ENCODE measurements at places on chromosomes 12 and 14. TPM values are rescaled to one million over a fixed set of nuclear protein-coding genes. Genes with fewer than 3 reads are reported as not detected.

- DNase-seq, result no peak
Observed at GRCh38 chr12:130764073-130764472, 48.0 kb upstream of the RIMBP2 start.

DNA sequence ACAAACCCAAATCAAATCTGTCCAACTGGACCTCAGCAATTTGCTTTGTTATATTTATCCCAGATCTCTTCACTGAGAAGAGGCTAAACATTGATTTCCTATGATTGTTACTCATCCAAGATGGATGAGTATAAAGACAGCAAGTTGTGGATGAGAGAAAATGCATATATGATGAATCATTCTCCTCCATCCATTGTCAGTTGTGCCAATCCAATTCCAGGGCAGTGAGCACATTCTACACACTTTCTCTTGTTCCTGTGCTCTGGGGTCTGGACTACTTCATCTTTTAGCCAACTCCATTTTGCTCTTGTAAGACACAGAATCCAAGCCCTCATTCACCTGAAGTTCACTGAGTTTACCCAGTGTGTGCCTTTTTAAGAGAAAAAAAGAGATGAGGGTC is 105.7 kb downstream of the GCH1 start:
- no peak for DNase-seq

DNA sequence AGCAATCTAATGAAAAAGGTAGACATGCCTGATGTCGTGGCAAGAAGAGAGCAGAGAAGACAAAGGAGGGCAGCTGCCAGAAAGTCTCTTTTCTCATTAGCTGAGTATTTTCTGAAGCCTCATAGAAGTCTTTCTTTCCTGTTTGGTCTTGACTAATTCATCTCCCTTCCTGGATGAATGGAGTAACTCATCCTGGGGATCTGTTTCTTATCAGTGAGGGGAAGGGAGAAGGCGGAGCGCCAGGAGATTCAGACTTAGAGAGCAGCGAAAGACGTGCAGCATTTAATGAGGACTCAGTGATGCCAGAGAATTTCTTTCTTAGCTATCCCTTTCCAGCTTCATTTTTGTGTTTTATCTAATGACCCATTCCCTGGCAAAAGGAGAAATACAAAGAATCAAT is 89.4 kb downstream of the SLC15A4 start:
- DNase-seq, result no peak

GRCh38 chr14:20657216-20658211 is 16.0 kb upstream of the OR6S1 start:
- DNase-seq, result no peak

DNA sequence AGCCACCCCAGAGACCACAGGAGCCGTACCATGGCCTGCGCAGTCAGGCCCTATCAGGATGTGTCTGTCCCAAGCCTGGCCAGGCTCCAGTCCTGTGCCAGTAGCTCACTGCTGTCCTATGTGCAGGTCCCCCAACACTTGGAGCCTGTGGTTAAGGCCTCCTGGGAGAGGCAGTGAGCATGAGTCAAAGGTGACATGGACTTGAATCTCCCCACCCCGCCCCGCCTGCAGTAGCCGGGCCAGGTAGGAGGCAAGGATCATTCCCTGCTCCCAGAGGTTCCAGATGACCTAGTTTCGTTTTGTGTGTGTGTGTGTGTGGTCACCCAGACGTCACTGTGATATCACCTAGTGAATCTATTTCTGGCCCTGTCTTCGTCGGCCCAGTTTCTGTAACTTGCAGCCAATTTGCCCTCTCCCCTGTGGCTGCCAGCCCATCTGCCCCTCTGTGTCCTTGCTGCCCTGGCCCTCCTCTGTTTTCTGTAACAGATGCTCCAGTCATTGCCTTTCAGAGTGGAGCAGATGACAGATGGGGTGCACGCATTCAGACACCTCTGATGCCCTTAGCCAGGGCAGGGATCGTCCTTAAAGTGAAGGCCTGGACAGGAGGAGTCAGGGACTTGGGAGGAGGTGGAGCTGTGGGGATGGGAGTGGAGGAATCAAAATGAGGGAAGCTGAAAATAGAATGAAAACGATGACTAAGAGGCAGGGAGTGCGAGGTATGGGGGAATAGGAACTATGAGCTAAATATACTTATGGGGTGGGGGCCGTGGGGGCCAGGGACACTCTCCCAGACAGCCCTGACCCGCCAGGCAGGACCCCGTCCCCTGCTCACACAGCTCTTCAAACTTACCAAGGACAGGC is 37.4 kb downstream of the SLC6A12 start:
- no peak for DNase-seq

GRCh38 chr14:40371011-40371410 is 938.8 kb upstream of the FBXO33 start:
- DNase-seq, result no peak

DNA sequence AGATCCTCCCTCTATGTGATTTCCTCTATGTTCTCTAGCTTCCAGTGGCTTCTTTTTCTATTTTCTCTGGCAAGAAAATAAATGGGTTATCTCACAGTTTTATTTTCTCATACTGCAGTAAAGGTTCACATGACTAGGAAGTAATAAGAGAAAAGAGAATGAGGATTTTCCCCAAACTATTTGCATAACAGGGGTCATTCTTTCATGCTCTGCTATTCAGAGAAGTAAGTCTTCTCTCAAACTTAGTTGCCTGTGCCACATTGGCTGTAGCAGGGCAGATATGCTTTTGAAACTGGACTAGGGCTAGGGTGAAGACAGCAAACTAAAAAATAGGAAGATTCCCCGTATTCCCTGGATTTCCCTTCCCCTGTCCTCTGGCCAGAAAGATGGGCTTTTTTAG is 57.4 kb downstream of the ACSM4 start:
- DNase-seq, result no peak

- DNase-seq, result no peak
Observed at GRCh38 chr12:89160716-89161123, 191.6 kb downstream of the DUSP6 start.

Gene POTEG
- not detected for polyA plus RNA-seq

DNA sequence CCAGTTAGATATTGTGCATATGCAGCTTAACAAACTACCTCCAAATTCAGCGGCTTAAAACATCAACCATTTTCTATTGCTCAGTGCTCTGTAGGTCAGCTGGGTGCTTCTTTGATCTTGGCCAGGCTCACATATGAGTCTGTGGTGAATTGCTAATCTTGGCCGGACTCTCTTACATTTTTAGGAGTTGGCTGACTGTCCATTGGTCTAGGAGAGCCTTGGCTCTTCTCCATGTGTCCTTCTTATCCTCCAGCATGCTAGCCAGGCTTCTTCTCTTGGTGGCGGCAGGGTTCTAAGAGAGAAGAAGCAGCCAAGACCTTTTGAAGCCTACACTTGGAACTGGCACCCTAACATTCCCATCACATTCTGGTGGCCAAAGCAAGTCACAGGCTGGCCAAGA is 174.3 kb upstream of the PWP1 start:
- DNase-seq, result no peak

- no peak for DNase-seq
Observed at GRCh38 chr12:104471336-104471735, 14.6 kb downstream of the CHST11 start.

Gene PLA2G1B
- 0.84 TPM for polyA plus RNA-seq

- no peak for DNase-seq
Observed at GRCh38 chr14:94008234-94008633, 11.1 kb downstream of the CCDC197 start.

Gene OTUB2
- 4.7 TPM for polyA plus RNA-seq

Gene NGB
- not detected for polyA plus RNA-seq

GRCh38 chr14:102279282-102279681 is 25.7 kb downstream of the MOK start:
- DNase-seq, result no peak

DNA sequence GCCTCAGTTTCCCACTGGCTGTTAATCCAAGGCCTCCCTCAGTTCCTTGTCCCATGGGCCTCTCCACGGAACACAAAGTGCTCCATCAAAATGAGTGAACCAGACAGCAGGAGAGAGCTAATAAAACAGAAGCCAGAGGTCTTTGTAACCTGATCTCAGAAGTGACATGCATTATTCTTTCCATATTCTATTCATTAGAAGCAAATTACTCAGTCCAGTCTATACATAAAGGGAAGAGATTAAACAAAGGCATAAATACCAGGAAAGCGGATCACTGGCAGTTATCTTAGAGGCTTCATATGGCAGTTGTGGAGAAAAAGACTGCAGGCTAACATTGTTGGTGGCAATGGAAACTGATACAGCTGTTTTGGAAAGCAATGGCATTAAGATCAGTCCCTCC is 170.6 kb upstream of the GARIN6 start:
- DNase-seq, result no peak

Gene CD163
- 9.7 TPM for polyA plus RNA-seq

Gene TMEM119
- 25.2 TPM for polyA plus RNA-seq

DNA sequence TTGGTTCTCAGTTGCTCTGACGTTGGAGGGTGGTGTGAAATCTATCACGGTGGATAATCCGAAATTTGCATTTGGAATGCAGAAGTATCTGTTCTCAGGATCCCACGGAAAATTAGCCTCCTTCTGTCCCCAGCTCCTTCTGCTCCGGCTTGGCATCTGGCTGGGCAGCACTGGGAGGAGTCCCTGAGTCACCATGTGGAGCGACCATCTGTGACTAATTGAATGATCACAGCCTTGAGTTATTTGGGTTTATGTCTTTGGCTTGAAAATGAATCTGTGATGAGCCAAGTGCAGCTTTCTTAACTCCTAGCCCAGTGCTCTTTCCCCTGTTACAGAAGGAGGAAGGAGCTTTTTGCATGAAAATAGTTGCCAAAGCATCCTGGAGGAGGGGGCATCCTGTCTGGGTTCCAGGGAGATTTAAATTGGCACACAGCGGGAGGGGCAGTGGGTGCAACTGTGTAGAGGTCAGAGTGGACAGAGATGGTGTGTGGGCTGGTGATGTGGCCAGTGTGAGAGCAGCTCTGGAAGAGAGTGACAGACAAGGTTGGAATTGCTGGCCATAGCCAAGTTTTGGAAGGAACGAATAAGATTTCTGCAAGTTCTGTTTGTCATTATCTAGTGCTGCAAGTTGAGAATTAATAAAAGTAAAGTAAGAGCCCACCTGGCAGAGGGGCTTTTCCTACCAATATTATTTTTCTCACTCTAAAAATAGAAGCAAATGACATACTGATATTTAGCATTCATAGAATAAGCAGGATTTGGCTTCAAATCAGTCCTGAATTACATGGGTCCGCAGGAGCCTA is 74.4 kb downstream of the SLC24A4 start:
- no peak for DNase-seq

All from renal pelvis (tissue), 12 donors.